Sigmoid colon (tissue), 7 donors: ENCODE measurements at places on chromosomes 4 and X. TPM values are rescaled to one million over a fixed set of nuclear protein-coding genes. Genes with fewer than 3 reads are reported as not detected.
A peak's percentile ranks its signal among the peaks of the same experiment; 100 is the strongest.

DNA sequence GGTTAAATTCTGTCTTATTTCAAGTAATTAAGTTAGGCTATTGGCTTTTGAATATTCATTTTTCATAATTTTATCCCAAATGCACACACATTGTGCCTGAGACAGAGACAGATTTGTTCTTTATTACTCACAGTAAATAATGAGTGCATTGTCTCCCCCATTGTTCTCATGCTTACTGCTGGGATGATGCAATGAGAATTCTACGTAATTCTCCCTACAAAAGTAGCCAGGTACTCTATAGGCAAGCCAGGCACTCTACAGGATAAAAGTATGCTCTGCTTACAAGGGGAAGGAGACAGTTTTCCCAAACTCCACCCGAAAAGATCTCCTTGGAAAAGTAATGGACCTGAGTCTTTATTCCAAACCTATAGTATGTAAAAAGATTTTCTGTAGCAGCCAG lies 1890.7 kb upstream of the PCDH10 start:
- no peaks in the 10 kb centered on the region for H3K27me3 ChIP-seq
- H3K27ac ChIP-seq: no peak overlapping the region
- H3K4me1 ChIP-seq: no peaks in the 10 kb centered on the region
- H3K36me3 ChIP-seq: no peaks in the 10 kb centered on the region
- no peak overlapping the region for H3K4me3 ChIP-seq
- no peak for DNase-seq

The TLR2 gene
- 10.2 TPM for total RNA-seq

- H3K4me1 ChIP-seq: peaks cover 6% of the 10 kb centered on the region
- no peak for DNase-seq
- peak overlapping the region; percentile 43 for H3K4me3 ChIP-seq
- peak overlapping the region; percentile 51 for H3K27ac ChIP-seq
- no peaks in the 10 kb centered on the region for H3K27me3 ChIP-seq
These were observed 72.5 kb downstream of the FAT1 start for GRCh38 chr4:186651181-186651603.

GRCh38 chr4:122921971-122922876 lies at the start of gene NUDT6:
TSS of gene NUDT6 (minus strand) at chr4:122922597. CDS start at chr4:122922572, 25 bp downstream.
- H3K36me3 ChIP-seq: no peaks in the 10 kb centered on the region
- peak within 1 kb of the TSS; percentile 73 for H3K4me3 ChIP-seq
- peak; percentile 76 for DNase-seq
- H3K4me1 ChIP-seq: peaks cover 21% of the 10 kb centered on the region
- H3K27ac ChIP-seq: peak within 1 kb of the TSS; percentile 90
- no peaks in the 10 kb centered on the region for H3K27me3 ChIP-seq

DNA sequence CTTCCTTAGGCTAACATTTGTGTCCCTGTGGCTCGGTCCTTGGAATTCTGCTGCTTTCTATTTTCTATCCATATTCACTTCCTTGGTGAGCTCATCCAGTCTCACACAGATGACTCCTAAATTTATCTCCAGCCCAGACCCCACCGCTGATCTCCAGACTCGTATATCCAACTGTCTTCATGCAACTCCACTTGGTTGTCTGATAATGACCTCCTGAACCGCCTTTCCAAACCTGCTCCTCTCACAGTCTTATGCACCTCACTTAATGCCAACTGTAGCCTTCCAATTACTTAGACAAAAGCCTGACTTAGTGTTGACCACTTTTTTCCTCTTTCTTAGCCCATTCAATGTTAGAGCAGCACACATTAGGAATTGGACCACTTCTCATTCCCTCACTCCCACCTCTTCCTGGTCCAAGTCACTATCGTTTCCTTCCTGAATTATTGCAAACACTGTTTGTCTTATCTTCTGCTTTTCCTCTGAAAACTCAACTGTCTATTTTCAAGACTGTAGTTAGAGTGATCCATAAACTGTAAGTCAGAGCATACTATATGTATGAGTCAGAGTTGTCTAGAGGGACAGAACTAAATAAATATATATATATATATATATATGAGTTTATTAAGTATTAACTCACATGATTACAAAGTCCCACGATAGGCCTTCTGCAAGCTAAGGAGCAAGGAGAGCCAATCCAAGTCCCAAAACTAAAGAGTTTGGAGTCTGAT lies 292.5 kb downstream of the UNC5C start:
- no peak overlapping the region for H3K27ac ChIP-seq
- H3K36me3 ChIP-seq: no peaks in the 10 kb centered on the region
- no peak overlapping the region for H3K4me3 ChIP-seq
- peaks cover 2% of the 10 kb centered on the region for H3K4me1 ChIP-seq
- no peak for DNase-seq

- no peak overlapping the region for H3K4me3 ChIP-seq
- H3K36me3 ChIP-seq: no peaks in the 10 kb centered on the region
- no peak for DNase-seq
- no peaks in the 10 kb centered on the region for H3K4me1 ChIP-seq
- H3K27me3 ChIP-seq: no peaks in the 10 kb centered on the region
These were observed 247.2 kb downstream of the PALLD start for GRCh38 chr4:168744021-168744420.

DNA sequence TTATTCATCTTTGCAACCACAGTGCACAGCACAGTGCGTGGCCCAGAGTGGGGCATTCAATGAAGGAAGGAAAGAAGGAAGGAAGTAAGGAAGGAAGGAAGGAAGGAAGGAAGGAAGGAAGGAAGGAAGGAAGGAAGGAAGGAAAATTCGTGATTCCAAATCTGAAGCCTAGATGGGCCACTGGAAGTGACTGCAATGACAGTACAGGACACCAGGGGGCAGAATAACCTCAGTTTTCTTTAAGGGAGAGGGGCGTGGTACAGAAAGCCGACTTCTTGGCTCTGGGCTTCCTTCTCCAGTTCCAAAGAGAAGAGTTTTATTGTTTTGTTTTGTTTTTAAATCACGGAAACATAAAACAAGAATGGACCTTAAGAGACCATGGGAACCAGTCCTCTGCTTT lies 47.8 kb downstream of the APLN start:
- no peaks in the 10 kb centered on the region for H3K36me3 ChIP-seq
- peak; percentile 72 for DNase-seq
- no peaks in the 10 kb centered on the region for H3K27me3 ChIP-seq

DNA sequence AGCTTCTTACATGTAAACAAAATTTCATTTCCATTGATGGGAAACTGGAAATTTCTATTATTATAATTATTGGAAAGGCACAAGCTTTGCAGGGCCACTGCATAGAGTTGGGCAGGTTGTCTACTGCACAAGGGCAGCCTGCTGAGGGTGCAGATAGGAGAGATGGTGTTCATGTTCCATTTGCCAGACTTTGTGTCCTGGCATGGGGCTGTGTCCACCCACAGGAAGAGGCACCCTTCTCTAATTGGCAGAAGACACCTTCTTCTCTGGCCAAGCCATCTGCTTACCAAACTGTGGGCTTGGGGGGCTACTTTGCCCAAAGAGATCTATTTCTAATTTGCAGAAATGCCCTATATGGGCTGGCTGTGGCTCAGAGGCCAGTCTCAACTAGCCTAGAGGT lies 140.7 kb downstream of the GATB start:
- H3K4me1 ChIP-seq: no peaks in the 10 kb centered on the region
- DNase-seq: no peak
- H3K36me3 ChIP-seq: no peaks in the 10 kb centered on the region
- no peak overlapping the region for H3K27ac ChIP-seq
- no peaks in the 10 kb centered on the region for H3K27me3 ChIP-seq

GRCh38 chr4:152946446-152946845 lies 10.3 kb downstream of the FHDC1 start:
- DNase-seq: no peak
- no peaks in the 10 kb centered on the region for H3K4me1 ChIP-seq
- H3K27ac ChIP-seq: no peak overlapping the region
- no peak overlapping the region for H3K4me3 ChIP-seq
- H3K27me3 ChIP-seq: no peaks in the 10 kb centered on the region

DNA sequence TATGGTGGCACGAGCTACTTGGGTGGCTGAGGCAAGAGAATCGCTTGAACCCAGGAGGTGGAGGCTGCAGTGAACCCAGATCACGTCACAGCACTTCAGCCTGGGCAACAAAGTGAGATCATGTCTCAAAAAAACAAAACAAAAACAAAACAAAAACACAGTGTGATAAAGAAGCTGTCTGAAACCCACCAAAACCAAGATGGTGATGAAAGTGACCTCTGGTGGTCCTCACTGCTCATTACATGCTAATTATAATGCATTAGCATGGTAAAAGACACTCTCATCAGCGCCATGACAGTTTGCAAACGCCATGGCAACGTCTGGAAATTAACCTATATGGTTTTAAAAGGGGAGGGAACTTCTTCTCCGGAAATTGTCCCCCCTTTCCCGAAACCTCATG lies 29.4 kb upstream of the OPHN1 start:
- no peaks in the 10 kb centered on the region for H3K36me3 ChIP-seq
- no peaks in the 10 kb centered on the region for H3K4me1 ChIP-seq
- no peaks in the 10 kb centered on the region for H3K27me3 ChIP-seq
- no peak overlapping the region for H3K27ac ChIP-seq

DNA sequence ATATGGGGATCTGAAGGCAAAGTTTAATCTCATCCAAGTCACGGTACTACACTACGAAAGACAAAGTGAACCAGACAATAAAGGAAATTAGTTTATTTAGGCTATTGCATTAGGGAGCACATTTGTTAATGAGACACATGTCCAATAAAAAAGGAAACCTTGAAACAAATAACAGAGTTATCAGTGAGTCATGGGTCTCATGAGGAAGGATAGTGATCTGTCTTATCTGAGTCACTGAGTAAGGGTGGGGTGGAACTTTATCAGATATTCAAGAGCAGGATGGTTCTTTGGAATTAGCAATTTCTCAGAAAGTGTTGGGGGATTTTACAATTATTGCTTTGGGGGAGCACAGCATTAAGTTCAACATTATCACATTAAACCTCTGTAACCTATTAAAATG lies 188.9 kb upstream of the IL1RAPL1 start:
- H3K36me3 ChIP-seq: no peaks in the 10 kb centered on the region
- no peaks in the 10 kb centered on the region for H3K27me3 ChIP-seq
- DNase-seq: no peak
- H3K4me1 ChIP-seq: no peaks in the 10 kb centered on the region
- no peak overlapping the region for H3K4me3 ChIP-seq
- no peak overlapping the region for H3K27ac ChIP-seq

DNA sequence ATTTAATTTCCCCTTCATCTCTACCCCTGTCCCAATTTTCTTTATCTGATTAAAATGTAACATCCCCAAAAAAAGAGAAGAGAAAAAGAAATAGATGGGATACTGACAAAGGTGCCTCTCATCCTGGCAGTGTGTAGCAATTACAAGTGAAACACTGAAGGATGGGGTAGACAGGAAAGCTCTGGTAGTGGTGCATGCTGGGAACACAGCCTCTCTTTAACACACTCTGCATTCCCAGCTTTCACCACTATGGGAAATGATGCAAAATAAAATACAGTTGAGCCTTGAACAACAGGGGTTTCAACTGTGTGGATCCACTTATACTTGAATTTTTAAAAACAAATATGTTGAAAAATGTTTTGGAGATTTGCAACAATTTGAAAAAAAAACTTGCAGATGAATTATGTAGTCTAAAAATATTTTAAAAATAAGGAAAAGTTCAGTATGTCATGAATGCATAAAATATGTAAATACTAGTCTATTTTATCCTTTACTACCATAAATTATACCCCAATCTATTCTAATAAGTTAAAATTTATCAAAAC lies 239.2 kb upstream of the DDX53 start:
- H3K36me3 ChIP-seq: no peaks in the 10 kb centered on the region
- no peak for DNase-seq
- no peak overlapping the region for H3K4me3 ChIP-seq
- no peaks in the 10 kb centered on the region for H3K4me1 ChIP-seq
- no peak overlapping the region for H3K27ac ChIP-seq

The SH3RF1 gene
- total RNA-seq: 8.2 TPM

GRCh38 chrX:148069759-148070503 lies 88.8 kb downstream of the FMR1NB start:
- H3K4me3 ChIP-seq: no peak overlapping the region
- no peaks in the 10 kb centered on the region for H3K36me3 ChIP-seq
- no peaks in the 10 kb centered on the region for H3K4me1 ChIP-seq
- H3K27me3 ChIP-seq: no peaks in the 10 kb centered on the region

The SGCB gene
- total RNA-seq: 68.5 TPM

The ZCCHC18 gene
- 1.8 TPM for total RNA-seq

- H3K36me3 ChIP-seq: peaks cover 20% of the 10 kb centered on the region
- no peak for DNase-seq
- H3K4me3 ChIP-seq: no peak overlapping the region
These were observed 70.6 kb downstream of the PKD2 start for GRCh38 chr4:88077911-88078524.

DNA sequence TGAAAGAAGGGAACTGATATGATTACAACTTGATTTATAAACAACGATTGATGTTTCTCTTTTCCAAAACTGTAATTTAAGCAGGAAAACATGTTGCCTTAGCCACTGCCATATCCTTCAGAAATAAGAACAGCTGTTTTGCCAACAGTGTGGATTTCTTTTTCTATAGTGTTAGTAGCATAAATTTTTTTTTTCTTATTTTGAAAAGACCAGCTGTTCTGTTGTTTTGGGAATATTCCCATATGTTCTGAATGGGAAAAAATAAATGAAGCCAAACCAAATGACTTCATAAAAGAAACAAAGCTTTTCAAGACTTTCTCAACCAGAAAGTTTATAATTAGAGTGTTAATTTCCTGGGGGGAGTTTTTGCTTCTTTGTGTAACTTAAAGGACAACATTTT lies 83.9 kb upstream of the ARHGAP24 start:
- H3K27me3 ChIP-seq: no peaks in the 10 kb centered on the region
- no peak overlapping the region for H3K27ac ChIP-seq
- H3K4me1 ChIP-seq: no peaks in the 10 kb centered on the region
- no peaks in the 10 kb centered on the region for H3K36me3 ChIP-seq
- DNase-seq: no peak

GRCh38 chr4:181258569-181258968 lies 984.6 kb upstream of the TENM3 start:
- no peaks in the 10 kb centered on the region for H3K4me1 ChIP-seq
- no peaks in the 10 kb centered on the region for H3K36me3 ChIP-seq
- no peak overlapping the region for H3K4me3 ChIP-seq
- no peak overlapping the region for H3K27ac ChIP-seq

The MAGEA11 gene
- not detected for total RNA-seq

The SHOX gene
- total RNA-seq: not detected

The DCLK2 gene
- total RNA-seq: 12.5 TPM

The VSIG1 gene
- total RNA-seq: not detected

DNA sequence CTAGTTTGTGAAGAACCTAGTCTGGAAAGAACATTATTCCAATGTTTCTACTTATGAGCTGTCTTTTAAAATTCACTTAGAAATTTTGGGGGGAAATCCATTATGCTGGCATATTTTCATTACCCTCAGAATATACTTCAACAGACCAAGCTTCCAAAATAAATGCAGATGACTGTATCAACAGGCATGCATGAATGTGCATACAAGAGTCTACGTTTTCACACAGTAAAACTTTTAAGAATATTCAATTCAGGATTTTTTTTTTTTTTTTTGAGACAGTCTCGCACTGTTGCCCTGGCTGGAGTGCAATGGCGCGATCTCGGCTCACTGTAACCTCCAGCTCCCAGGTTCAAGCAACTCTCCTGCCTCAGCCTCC lies 49.7 kb downstream of the ABCG2 start:
- H3K36me3 ChIP-seq: no peaks in the 10 kb centered on the region
- no peak overlapping the region for H3K27ac ChIP-seq
- H3K4me3 ChIP-seq: no peak overlapping the region
- no peak for DNase-seq
- H3K4me1 ChIP-seq: no peaks in the 10 kb centered on the region
